ENCODE measurements at places on chromosomes 16 and 17. TPM values are rescaled to one million over a fixed set of nuclear protein-coding genes. Genes with fewer than 3 reads are reported as not detected.

DNA sequence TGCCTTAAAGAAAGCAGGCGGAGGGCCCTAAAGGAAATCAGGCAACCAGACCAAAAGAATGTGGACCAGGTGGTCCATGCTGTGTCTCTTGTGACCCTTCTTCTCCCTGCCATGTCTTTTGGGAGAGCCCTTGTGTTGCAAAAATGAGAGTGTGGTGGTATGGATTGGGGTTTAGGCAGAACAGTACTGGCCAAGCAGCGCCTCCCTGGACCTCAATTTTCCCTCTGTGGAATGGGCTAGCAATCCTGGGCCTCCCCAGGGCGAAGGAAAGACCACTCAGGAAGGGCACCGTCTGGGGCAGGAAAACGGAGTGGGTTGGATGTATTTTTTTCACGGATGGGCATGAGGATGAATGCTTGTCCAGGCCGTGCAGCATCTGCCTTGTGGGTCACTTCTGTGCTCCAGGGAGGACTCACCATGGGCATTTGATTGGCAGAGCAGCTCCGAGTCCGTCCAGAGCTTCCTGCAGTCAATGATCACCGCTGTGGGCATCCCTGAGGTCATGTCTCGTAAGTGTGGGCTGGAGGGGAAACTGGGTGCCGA is 7.6 kb upstream of the NLRC5 start:
- peaks cover 2% of the 10 kb centered on the region for H3K27me3 ChIP-seq
- DNase-seq = no peak

- peaks cover 20% of the 10 kb centered on the region for H3K27me3 ChIP-seq
- DNase-seq = peak; percentile 46
- peak overlapping the region; percentile 97 for H3K27ac ChIP-seq
- H3K36me3 ChIP-seq = peaks cover 4% of the 10 kb centered on the region
- H3K4me1 ChIP-seq = peaks cover 55% of the 10 kb centered on the region
These were observed 232.8 kb downstream of the SEC14L1 start for GRCh38 chr17:77373299-77374169.

- H3K36me3 ChIP-seq = no peaks in the 10 kb centered on the region
- DNase-seq = no peak
- no peak overlapping the region for H3K27ac ChIP-seq
- H3K4me3 ChIP-seq = no peak overlapping the region
These were observed 101.5 kb downstream of the CLEC16A start for GRCh38 chr16:11045846-11046245.

The CD2BP2 gene
- 77.8 TPM for total RNA-seq

- peaks cover 15% of the 10 kb centered on the region for H3K27me3 ChIP-seq
- peaks cover 5% of the 10 kb centered on the region for H3K36me3 ChIP-seq
- H3K27ac ChIP-seq = no peak overlapping the region
- H3K4me1 ChIP-seq = no peaks in the 10 kb centered on the region
- DNase-seq = no peak
These were observed 43.5 kb downstream of the BEAN1 start for GRCh38 chr16:66470556-66470955.

DNA sequence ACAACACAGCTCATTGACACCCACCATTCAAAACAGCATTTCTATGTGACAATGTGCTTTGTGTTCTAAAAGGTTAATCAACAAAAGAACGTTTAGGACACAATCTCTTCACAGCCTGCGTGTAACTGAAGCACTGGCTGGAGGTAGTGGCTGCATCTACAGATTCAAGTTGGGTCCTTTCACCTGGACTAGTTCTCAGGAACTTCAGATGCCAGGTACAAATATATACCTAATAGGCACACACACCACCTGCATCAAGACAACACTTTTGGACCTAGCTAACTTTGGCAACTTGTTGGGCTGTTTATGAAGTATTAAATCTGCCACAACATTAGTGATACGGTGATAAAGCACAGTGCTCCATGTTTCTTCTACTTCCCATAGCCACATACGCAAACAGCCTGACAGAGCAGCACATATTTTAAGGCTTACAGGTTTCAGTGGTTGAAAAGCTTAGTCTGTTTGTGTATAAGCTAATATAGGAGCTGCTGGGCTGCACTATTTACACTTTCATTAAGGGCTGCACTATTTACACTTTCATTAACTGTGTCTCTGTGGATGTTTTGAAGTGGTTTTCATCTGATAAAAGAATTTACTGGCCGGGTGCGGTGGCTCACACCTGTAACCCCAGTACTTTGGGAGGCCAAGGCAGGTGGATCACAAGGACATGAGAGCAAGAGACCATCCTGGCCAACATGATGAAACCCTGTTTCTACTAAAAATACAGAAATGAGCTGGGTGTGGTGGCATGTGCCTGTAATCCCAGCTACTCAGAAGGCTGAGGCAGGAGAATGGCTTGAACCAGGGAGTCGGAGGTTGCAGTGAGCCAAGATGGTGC is 132.6 kb downstream of the PARN start:
- no peak for DNase-seq
- H3K27ac ChIP-seq = no peak overlapping the region
- peaks cover 2% of the 10 kb centered on the region for H3K27me3 ChIP-seq
- H3K36me3 ChIP-seq = no peaks in the 10 kb centered on the region
- H3K4me1 ChIP-seq = peaks cover 10% of the 10 kb centered on the region

The RHBDL3 gene
- total RNA-seq = 124 TPM

The COPRS gene
- 13.7 TPM for total RNA-seq

DNA sequence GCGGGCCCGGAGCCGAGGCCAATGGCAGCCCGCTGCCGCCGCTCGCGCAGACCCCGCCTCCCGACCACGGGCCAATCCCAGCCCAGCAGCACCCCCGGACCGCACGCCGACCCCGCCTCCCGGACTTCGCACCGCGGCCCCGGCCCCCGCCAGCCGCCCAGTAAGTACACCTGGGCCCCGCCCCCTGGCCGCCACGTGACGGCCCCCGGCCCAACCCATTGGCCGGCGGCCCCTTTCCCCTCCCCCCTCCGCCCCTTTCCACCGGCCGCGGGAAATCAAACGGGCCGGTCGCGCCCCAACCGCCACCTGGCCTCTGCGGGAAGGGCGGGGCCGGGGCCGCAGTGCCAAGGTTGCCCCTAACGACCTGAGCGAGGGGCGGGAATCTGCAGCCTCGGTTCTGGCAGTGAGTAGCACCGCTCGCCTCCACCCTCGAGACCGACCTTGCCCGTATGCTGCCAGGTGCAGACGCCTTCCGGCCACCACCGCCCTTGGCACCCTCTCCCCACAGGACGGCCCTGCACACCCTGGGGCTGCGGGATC is at the start of gene YBX2:
Gene YBX2 (minus strand): TSS at position 26 of the 540 bp plus-strand sequence. CDS start 139 bp downstream, outside the sequence.
- DNase-seq = peak; percentile 83
- H3K27me3 ChIP-seq = peaks cover 25% of the 10 kb centered on the region
- peak within 1 kb of the TSS; percentile 72 for H3K4me3 ChIP-seq
- no peaks in the 10 kb centered on the region for H3K36me3 ChIP-seq

The PRAC2 gene
- not detected for total RNA-seq

DNA sequence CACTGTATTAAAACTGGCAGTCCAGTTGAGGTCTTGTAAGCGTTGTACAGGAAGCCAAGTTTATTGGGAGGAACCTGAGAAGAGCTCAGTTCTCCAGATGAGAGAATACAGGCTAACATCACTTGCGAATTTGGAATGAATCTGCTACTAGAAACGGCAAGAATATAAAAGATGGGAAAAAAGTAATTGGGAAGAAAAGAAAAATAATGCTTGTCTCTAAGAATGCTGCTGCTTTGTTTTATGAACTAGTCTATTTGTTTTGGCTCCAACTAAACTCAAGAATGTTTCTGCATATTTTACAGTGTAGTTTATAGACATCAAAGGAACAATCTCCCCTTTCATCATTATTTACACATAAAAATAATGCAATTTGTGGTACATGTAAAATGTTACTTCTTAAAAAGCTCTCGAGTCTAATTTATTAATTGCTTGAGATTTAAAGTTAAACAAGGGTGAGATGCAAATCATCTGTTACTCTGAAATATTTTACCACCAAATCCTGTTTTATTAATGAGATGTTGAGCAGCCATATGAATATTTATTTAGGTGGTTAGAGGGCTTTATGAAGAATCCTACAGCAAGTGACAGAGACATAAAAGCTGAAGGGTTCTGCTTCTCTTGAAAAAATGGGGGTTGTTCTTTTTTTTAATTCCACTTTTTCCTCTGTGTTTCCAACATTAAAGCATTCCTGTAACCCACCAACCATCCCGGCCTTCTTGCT is 162.1 kb upstream of the AXIN2 start:
- H3K27me3 ChIP-seq = peaks cover 2% of the 10 kb centered on the region
- no peak overlapping the region for H3K27ac ChIP-seq
- no peak for DNase-seq

DNA sequence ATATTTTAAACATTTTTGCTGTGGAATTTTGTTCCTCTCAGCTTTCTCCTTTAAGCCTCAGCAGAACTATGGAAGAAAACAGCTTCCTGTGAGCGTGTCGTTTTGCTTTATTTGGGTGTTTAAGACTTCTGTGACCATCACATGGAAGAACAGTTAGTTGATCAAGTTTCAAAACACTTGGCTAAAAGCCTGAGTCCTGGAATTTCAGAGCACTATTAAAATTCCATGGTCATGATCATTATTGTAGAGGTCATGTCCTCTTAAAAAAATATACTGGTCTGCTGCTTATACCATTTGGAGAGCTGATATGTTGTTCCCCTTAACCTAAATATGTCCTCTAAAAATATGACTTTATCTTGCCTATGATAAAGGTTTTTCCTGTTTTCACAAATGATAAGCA is 12.6 kb upstream of the CDR2 start:
- no peak overlapping the region for H3K4me3 ChIP-seq
- DNase-seq = no peak
- no peaks in the 10 kb centered on the region for H3K36me3 ChIP-seq

DNA sequence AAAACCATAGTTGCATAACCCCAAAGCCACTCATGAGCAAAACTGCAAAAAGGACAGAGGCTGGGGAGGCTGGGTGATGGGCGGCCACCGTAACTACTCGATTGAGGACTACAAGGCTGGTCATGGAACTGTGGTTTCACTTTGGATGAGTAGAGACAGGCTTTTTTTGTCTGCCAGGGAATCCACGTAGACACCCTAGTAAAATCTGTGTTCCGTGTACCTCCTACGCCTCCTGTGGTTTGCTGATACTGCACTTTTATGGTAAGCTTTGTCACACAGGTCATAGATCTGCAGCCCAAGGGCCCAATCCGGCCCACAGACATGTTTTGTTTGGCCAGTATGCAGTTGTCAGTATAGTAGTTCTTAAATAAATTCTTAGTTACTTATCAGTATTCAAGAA is 2.2 kb upstream of the TLCD3B start:
- no peaks in the 10 kb centered on the region for H3K36me3 ChIP-seq
- no peak overlapping the region for H3K27ac ChIP-seq

The HOXB1 gene
- total RNA-seq = not detected

DNA sequence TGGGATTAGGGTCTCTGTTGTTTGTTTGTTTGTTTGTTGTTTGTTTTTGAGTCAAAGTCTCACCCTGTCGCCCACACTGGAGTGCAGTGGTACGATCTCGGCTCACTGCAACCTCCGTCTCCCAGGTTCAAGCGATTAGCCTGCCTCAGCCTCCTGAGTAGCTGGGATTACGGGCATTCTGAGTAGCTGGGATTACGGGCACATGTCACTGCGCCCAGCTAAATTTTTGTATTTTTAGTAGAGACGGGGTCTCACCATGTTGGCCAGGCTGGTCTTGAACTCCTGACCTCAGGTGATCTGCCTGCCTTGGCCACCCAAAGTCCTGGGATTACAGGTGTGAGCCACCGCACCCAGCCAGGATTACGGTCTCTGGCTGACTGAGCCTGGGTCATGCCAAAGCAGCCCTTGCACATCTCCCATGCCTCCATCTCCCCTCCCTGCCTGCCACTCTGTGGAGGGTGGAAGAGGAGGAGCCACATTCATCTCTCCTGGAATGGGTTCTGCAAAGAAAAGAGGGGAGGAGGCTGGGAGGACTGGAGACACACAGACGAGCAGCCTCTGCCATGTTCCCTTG is 59.2 kb downstream of the BEAN1 start:
- peaks cover 5% of the 10 kb centered on the region for H3K4me1 ChIP-seq
- DNase-seq = no peak
- no peak overlapping the region for H3K4me3 ChIP-seq
- no peak overlapping the region for H3K27ac ChIP-seq
- no peaks in the 10 kb centered on the region for H3K36me3 ChIP-seq
- H3K27me3 ChIP-seq = peaks cover 7% of the 10 kb centered on the region

- no peak for DNase-seq
- H3K36me3 ChIP-seq = peaks cover 5% of the 10 kb centered on the region
- no peaks in the 10 kb centered on the region for H3K4me1 ChIP-seq
- H3K27ac ChIP-seq = no peak overlapping the region
These were observed 1.2 kb upstream of the CES1 start for GRCh38 chr16:55834049-55834448.

- H3K36me3 ChIP-seq = no peaks in the 10 kb centered on the region
- H3K27ac ChIP-seq = no peak overlapping the region
- no peak overlapping the region for H3K4me3 ChIP-seq
- peaks cover 14% of the 10 kb centered on the region for H3K4me1 ChIP-seq
- DNase-seq = no peak
These were observed 5.3 kb downstream of the MAF start for GRCh38 chr16:79595231-79595641.

DNA sequence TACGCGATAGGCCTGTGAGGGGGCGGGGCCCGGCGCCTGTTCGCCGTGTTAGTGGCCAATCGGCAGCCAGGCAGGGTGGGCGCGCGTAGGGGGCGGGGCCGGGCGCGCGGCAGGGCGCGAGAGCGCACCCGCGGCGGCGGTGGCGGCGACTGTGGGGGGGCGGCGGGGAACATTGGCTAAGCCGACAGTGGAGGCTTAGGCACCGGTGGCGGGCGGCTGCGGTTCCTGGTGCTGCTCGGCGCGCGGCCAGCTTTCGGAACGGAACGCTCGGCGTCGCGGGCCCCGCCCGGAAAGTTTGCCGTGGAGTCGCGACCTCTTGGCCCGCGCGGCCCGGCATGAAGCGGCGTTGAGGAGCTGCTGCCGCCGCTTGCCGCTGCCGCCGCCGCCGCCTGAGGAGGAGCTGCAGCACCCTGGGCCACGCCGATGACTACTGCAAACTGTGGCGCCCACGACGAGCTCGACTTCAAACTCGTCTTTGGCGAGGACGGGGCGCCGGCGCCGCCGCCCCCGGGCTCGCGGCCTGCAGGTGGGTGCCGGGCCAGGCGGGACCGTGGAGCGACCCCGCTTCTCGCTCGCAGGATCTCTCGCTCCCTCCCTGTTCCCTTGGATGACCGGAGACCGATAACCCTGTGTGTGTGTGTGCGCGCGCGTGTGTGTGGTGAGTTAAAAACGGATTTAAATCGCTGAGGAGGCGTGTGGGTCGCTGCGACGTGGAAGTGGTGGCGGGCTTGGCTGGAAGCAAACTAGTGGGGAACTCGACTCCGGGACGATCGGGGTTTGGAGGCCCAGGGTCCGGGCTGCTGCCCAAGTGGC is at the start of gene NFATC3:
Gene NFATC3 (plus strand): TSS at position 112 of the 813 bp plus-strand sequence. CDS start 312 bp downstream, at position 424.
- peak; percentile 99 for DNase-seq
- H3K27me3 ChIP-seq = peaks cover 13% of the 10 kb centered on the region
- peak within 1 kb of the TSS; percentile 97 for H3K27ac ChIP-seq
- no peaks in the 10 kb centered on the region for H3K36me3 ChIP-seq
- peak within 1 kb of the TSS; percentile 99 for H3K4me3 ChIP-seq
- H3K4me1 ChIP-seq = peaks cover 23% of the 10 kb centered on the region

The TBC1D10B gene
- total RNA-seq = 85.2 TPM

GRCh38 chr17:67374329-67375053 is 2.6 kb upstream of the PITPNC1 start:
- peaks cover 16% of the 10 kb centered on the region for H3K4me1 ChIP-seq
- H3K4me3 ChIP-seq = peak overlapping the region; percentile 25
- H3K27me3 ChIP-seq = peaks cover 2% of the 10 kb centered on the region
- H3K36me3 ChIP-seq = no peaks in the 10 kb centered on the region
- peak; percentile 93 for DNase-seq

The CAPN15 gene
- total RNA-seq = 56.1 TPM

The EXOC3L1 gene
- total RNA-seq = 3.6 TPM
